Activated CD8-positive, alpha-beta memory T cell treated with anti-CD3 and anti-CD28 coated beads for 1 hour (primary cell): ENCODE measurements at places on chromosomes 4 and X.

DNA sequence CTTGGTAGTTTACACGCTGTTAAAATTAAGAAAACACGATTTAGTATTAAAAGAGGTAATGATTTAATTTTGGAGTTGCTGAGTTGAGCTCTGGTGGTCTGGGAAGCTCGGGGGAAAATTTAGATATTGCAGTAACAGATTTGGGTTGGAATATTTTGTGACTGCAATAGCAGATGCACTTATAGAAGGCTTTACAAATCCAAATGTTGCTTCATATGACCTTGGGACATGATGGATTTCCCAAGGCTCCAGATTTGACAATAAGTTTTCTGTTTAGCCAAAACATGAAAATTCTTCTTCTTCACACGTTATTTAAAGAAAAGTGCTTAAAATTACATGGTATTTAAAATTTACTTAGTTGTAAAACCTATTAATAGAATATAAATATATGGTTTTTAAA lies 302.0 kb downstream of the SPRY1 start:
- DNase-seq = no peak

DNA sequence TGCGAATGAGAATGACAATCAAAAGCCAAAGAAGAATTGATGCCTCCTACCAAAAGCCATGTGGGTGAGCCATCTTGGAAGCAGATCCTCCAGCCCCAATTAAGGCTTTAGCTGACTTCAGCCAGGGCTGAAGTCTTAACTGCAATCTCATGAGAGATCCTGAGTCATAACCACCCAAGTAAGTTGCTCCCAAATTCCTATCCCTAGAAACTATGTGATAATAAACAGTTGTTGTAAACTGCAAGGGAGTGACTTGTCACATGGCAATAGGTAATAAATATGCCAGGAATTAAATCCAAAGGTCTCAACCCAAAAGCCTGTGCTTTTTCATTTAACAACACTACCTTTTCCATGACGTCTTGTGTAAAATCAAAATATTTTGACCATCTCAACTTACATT lies 154.2 kb upstream of the TBL1X start:
- no peak for DNase-seq

DNA sequence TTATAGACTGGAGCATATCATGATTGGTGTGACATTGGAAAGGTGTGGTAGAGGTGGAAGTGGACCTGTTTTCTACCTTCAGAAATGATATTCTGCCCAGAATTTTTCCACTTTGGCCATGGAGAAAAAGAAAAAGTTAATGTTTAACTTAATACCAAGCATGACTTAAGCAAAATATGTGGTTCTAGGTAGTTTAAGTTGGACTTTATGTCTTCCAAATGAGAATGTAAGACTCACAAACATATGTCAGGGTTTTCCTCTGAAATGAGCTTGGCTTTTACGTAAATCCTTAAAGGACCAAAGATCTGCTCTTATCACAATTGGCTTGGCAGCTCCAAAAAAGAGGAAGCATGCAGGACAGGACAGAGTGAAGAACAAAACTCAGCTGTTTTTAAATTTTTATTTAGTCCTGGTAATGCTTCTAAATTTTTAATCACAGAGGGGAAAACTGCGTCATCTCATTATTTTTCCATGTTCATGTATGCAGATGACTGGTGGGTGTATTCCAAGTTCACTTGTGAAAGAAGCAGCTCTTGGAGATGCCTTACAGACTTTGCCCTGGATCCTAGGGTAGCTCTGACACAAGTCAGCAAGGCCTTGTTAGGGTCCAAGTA lies 98.2 kb downstream of the ANK2 start:
- DNase-seq = no peak

DNA sequence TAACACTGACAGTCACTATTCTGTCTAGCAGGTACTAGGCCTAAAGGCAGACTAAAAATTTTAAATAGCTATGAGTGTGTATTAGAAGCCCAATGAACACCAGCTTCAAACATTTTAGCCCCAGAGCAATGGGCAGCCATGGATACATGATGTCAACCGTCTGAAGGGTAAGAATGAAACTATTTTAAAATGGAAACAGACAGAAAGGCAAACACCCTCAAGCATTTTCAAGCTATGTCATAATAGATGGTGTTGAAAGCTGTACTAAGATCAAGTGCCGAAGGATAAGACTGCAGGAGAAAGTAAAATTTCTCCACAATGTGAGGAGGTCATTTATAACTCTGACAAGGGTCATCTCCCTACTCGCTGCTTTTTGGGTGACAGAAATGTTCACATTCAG lies 225.0 kb downstream of the COL25A1 start:
- DNase-seq = no peak

GRCh38 chr4:170339522-170339921 lies 249.8 kb upstream of the AADAT start:
- no peak for DNase-seq
